ENCODE measurements at places on chromosomes 16 and 17.

DNA sequence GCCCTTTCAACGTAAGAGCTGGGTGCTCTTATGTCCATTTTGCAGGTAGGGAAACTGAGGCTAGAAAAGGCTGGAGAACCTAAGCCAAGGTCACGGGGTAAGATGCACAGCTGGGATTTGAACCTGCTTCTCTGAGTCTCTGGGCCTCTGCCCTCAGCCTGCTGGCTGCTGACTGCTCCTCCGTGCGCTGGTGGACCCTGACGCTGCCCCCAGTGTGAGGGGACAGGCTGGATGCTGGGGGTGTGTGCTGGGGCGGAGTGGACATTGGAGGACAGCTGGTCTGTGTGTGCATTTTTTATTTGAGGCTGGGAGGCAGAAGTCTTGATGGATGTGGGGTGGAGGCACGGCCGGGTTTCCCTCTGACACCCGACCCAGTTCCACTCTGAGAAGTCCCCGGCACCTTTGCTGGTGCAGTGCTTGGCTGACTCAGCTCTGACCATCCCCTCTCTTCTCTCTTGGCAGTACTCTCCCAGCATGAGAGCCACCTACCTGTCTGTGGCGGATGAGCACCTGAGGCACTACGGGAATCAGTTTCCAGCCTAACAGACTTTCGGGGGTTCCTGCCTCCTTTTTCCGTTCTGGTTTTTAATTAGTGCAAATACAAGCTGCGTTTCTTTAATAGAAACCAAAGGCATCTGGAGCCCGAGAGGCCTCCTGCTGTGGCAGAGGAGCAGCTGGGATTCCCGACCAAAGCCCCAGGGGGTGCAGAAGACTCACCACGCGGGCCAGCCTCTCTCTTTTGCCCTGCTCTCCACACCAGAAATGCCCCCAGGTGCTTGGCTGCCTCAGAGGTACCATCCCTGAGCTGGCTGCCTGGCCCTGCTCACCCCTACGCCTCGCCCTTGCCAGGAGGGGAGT, 14.1 kb upstream of the DNAI2 start:
- no peak for DNase-seq

DNA sequence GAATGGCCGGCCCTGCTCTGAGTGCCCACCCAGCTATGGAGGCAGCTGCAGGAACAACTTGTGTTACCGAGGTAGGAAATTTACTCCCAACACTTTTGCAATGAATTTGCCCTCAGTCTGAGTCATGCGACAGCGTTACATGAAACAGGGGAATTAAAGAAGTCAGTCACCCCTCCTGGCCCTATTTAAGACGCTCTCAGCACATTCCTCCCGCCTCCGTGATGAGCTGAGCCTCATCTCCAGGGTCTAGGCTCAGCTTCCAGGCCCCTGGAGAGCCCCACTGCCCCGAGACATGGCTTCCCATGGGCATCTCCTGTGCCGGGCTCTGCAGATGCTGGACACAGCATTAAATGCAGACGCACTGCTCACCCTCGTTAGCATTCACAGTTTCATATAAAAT, 35.0 kb downstream of the CRISPLD2 start:
- DNase-seq, result no peak

GRCh38 chr17:17191346-17191792, 14.8 kb downstream of the PLD6 start:
- no peak for DNase-seq

DNA sequence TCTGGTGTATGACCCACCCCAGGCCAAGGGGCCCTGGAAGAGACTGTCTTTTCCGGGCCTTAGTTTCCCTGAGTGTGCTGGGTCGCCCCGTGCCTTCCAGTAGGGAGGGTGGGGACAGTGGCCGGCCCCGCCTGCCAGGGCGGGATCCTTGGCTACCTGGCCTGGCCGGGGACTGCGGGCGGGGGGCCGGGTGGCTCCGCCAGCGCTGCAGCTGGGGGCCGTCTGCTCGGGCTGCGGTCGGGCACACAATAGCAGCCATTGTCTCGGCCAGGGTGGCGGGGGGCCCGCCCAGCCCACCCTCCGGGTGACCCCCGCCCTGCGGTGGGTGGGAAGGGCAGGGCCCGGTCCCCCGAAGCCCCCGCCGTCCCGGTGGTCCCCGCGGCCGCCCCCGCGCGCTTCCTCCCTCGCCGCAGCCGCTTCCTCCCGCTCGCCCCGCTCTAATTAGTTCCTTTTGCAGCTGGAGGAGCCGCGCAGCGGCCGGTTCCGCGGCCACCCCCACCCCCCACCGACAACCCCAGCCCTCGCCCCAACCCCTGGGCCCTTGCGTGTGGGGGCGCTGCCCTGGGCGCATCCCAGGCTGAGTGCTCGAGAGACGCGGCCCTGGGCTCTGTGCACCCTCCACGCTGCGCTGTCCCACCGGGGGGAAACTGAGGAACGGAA, 11.6 kb downstream of the GLIS2 start:
- no peak for DNase-seq

DNA sequence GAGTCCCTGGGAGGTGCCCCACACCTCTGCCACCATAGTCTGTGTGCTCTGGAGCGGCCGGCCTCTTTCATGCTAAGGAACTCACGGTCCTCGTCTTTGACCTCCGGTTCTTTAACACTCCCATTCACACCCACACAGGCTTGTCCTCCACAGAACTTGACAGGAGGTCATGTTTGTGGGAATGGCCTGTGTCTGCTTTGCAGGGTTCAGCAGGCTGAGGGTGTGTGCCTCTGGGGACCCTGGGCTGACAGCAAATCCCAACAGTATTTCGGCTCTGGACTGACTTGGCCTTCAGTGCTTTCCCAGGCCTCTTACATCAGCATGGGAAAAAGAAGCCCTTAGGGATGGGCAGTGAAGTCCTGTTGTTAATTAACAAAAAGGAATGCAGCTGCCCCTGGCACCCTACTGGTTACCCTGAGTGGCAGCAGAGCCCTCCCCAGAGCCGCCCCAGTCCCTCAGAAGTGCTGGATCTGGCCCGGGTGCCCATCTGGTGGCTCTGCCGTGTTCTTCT, 35.4 kb upstream of the ADORA2B start:
- DNase-seq, result no peak

- DNase-seq, result no peak
Observed at GRCh38 chr16:27244363-27244755, 24.2 kb downstream of the NSMCE1 start.

- DNase-seq, result no peak
Observed at GRCh38 chr17:73976147-73976546, 227.3 kb upstream of the RPL38 start.
